ENCODE measurements at places on chromosomes 4 and X.

DNA sequence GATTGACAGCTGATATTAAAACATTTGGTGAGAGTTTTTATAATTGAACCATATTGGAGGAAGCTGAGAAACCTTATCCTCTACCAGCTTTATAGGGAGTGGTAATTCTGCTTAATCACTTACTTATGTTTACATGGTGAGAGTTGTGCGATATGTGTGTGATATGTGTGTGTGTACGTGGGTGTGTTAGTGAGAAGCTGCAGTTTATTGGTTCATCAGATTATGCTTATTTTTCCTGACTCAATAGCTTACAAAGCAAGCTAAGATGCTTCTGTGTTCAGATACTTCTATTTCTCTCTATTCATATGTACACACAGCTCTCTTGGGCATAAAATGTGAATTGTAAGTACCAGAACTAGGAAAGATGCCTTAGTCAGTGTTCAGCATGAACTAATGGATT is 343.7 kb downstream of the GRIA2 start:
- no peak for DNase-seq

GRCh38 chr4:131427000-131427399 is 1722.1 kb upstream of the PCDH10 start:
- DNase-seq, result no peak

GRCh38 chrX:21153503-21153902 is 220.7 kb upstream of the CNKSR2 start:
- DNase-seq, result no peak

- no peak for DNase-seq
Observed at GRCh38 chr4:77158487-77158861, 1.5 kb downstream of the CCNG2 start.

- peak; percentile 13 for DNase-seq
Observed at GRCh38 chr4:140326395-140326993, 47.0 kb upstream of the SCOC start.

Measured in HS-5 (cell line).